NCI-H187 treated with DMSO at 0.1 percent for 48 hours (cell line): ENCODE measurements at places on chromosomes 6 and 20.

DNA sequence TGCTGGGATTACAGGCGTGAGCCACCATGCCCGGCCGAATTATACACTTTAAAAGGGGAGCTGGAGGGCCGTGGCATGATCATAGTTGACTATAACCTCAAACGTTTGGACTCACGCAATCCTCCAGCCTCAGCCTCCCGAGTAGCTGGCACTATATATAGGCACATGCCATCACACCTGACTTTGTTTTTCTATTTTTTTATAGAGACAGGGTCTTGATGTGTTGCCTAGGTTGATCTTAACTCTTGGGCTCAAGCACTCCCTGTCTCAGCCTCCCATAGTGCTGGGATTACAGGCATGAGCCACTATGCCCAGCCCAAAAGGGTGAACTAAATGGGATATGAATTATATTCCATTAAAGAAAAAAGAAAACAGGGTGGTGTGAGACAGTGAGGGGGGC, 7.8 kb downstream of the PTGIS start:
- no peak for DNase-seq

GRCh38 chr6:157169656-157170055, 153.7 kb downstream of the TMEM242 start:
- no peak for DNase-seq

DNA sequence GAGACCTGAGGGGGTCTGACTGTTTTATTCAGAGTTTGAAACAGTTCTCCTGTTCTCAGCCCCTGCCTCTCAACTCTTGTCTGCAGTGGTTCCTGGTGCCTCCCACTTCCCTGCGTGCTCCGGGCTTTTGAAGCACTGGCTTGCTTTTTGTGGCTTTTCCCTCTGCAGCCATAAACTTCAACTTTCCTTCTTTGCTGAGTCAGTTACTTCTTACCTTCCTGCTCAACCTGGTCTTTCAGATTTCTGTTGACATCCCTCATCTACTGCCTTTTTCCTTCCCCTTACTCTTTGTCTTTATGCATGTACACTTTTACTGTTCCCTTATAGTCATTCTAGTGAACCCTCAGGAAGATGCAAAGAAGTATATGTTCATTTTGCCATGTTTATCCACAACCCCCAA, 57.4 kb downstream of the ASXL1 start:
- DNase-seq, result no peak

DNA sequence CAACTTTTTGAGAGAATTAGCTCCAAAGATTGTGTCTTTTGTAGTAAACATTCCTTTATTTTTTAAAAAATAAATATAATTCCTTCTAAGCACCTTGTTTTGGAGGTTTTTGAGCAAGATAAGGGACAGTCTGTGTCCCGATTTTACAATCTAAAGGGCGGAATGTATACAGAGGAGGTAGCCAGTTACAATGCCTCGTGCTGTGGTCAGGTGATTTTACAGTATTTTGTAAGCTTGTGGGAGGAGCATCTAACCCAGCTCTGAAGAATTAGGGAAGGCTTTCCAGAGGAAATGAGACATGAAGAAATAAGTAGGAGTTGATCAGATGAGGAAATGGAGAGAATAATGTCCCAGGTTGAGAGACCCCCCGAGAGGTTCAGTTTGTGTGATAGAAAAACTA, 1.3 kb downstream of the HINT3 start:
- DNase-seq, result no peak

GRCh38 chr6:139161169-139161568, 26.3 kb downstream of the HECA start:
- DNase-seq, result no peak

GRCh38 chr20:62367633-62368391, 700 bp upstream of the LAMA5 start:
- DNase-seq, result no peak

GRCh38 chr6:163814494-163815364, 400.2 kb downstream of the QKI start:
- no peak for DNase-seq

GRCh38 chr6:87049779-87050178, 45.1 kb downstream of the CGA start:
- no peak for DNase-seq

DNA sequence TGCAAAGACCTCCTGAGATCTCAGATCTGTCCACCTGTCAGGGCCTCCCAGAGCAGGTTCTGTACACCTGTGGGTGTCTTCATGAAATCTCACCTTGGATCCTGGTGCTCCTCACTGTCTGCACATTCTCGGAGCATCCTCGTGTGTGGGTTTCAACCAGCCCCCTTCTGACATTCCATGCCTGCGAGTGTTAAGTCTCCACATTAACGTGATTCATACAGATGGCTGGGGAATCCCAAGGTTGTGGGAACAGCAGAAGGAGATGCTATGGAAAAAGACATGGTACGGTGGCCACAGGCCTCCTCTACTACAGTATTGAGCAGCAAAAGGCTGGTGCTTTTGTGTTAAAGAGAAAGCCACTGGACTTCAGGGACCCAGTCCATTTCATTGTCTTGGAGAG, 556.5 kb downstream of the DHX35 start:
- no peak for DNase-seq

- DNase-seq, result no peak
Measured at GRCh38 chr20:5524896-5525295, 208.1 kb upstream of the PROKR2 start.

DNA sequence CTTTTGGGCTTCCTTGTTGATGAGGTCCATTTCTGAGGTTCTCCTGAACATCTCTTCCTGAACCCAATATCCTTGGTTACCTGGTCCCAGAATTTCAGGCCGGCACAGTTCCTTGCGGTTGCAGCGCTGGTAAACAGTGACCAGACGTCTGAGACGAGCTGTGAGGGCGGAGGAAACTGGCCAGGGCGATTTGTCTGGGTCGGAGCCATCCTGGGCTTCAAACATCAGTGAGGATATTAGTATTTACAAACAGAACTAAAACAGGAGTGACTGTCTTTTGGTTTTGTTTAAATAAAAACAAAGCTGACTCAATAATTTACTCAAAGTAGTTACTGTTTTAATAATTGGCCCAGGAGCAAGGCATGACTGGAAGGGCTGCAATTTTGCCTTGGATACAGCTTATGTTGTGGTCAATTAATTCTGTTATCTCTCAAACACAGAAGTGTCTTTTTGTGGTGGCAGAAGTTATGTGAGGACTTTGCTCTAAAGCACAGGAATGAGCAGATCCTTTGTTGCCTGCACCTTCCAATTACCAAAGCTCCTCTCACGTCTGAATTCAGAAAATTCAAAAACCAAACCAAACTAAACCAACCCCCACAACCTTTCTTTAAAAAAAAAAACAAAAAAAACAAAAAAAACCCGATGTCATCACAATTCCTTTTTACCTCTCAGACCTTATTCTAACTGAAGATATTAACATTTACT, 58.7 kb upstream of the EMILIN3 start:
- DNase-seq, result no peak

DNA sequence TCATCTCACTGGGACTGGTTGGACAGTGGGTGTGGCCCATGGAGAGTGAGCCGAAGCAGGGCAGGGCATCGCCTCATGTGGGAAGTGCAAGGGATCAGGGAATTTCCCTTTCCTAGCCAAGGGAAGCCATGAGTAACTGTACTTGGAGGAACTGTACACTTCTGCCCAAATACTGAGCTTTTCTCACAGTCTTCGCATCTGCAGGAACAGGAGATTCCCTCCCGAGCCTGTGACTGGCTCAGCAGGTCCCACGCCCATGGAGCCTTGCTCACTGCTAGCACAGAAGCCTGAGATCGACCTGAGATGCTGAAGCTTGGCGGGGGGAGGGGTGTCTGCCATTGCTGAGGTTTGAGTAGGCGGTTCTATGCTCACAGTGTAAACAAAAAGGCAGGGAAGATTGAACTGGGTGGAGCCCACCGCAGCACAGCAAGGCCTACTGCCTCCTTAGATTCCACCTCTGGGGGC, 10.4 kb upstream of the CALHM5 start:
- no peak for DNase-seq

DNA sequence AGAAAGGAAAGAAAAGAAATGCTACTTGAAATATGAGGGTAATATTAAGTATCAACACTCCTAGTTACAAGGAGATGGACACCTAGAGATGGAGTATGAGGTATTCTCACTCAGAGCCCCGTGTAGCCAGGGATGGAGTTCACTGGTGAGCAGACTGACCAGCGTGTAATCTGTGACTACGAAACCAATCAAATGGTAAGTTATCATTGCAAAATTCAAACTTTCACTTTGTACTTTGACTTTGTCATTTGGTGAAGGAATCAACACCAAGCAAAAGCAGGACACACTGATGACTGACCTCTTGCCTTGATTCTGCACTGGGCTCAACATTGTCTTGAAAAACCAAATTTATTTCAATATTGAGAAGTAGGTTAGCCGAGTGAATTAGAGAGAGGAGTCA, 51.8 kb downstream of the DCDC2 start:
- no peak for DNase-seq

GRCh38 chr6:73703466-73703865, 7.5 kb downstream of the CD109 start:
- DNase-seq, result no peak

GRCh38 chr6:122389704-122390372, 9.6 kb upstream of the HSF2 start:
- no peak for DNase-seq

GRCh38 chr6:87789198-87789899, 87.3 kb upstream of the AKIRIN2 start:
- DNase-seq, result no peak

GRCh38 chr20:45465491-45466266, 3.9 kb upstream of the WFDC2 start:
- no peak for DNase-seq

- DNase-seq, result no peak
Measured at GRCh38 chr20:14477125-14477524, 139.7 kb upstream of the FLRT3 start.

GRCh38 chr6:108541843-108542759, 18.6 kb upstream of the FOXO3 start:
- peak; percentile 45 for DNase-seq

GRCh38 chr20:60787276-60787675, 464.8 kb upstream of the CDH4 start:
- DNase-seq, result no peak

DNA sequence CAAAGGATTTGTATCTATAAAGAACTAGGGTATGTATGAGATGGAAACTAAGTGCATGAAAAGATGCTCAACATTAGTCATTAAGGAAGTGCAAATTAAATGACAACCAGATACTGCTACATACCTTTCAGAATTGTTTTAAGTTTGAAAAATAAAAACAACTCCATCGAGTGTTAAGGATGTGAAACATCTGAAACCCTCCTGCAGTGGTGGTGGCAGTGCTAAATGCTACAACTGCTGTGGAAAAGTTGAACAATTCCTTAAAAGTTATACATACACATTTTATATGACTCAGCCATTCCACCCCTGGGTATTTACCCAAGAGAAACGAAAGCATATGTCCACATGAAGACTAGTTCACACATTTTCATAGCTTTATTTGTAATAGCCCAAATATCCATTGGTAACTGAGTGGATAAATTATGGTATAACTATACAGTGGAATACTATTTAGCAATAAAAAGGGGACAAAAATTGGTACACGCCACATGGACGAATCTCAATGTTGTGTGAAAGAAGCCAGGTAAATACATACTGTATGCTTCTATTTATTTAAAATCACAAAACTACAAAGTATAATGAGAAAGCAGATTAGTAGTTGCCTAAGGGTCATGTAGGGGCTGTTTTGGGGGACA, 10.6 kb downstream of the ARMH2 start:
- DNase-seq, result no peak

GRCh38 chr6:43883847-43884651, 114.0 kb downstream of the VEGFA start:
- DNase-seq, result no peak

DNA sequence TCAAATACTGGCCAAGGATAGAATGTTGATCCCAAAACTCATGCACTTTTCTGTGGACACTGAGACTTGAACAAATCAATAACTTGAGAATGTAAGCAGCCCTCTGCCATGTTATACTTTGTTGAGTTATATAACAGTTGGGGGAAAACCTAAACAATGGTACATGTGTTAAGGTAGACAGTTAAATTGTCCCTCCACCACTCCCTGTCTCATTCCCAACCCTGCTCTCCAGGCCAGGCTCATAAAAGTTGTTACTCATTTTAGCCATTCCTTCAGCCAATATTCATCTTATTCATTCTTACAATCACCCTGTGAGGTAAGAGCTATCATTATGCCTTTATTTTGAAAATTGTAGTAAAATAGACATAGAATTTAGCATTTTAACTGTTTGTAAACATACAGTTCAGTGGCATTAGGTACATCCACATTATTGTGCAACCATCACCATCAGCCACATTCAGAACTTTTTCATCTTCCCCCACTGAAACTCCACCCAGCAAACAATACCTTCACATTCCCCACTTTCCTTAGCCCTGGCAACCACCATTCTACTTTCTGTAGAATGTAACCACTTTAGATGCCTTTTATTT, 38.2 kb upstream of the IER3 start:
- DNase-seq, result no peak

DNA sequence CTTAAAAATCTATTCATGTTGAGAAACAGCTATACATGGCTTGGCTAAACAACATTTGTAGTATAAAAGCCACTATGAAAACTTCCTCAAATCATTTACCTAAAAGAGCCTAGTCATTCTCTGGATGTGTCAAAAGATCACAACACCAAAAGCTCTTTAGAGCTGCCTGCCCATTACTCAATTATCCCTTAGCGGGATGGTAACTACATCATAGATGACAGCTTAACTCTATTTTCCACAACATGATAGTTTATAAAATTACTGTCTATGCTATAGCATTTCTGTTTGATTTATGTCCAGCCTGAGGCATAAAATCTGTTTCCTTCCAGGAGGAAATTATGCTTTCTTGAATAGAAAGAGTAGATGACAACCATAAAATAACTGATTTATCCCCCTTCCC, 777.6 kb upstream of the HS3ST5 start:
- no peak for DNase-seq

GRCh38 chr20:17614176-17614811, 44.4 kb downstream of the DSTN start:
- no peak for DNase-seq

GRCh38 chr20:18428490-18429173, 38.2 kb downstream of the DZANK1 start:
- DNase-seq, result no peak

DNA sequence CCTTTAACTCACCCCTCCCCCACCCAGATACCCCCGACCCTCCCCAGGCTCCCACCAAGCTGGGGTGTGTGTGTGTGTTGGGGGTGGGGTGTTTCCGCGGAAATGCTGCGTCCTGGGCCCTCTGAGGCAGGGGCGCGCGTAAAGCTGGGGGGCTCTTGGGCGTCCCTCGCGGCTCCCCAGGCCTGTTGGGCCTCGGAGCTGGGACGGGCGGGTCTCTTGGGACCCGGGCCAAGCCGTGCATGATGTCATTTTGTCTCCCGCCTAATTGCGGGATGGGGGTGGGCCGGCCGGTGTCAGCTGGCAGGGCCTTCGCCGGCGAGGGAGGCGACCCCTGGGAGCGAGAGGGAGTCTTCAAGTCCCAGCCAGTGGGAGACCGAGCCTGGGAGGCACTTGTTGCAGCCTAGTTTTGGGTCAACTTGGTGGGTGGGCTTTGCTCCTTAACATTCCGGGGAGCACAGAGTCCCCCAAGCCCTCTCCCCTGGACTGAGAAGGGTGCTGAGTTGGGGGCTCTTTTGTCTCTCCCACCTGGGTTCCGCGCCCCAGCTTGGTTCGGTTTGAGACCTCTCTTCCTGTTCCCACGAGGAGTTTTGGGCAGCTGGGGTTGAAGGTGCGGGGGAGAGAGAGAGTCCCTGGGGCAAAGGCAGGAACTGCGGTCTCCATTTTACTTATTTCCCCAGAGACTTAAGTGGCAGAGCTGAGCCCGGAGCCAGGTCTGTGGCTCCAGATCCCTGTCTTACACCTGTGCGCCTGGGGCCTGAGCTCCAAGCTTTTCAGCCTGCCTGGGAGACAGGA, 623 bp downstream of the MYBL2 start:
- DNase-seq, result no peak
